ENCODE measurements at places on chromosomes 1 and 21.

DNA sequence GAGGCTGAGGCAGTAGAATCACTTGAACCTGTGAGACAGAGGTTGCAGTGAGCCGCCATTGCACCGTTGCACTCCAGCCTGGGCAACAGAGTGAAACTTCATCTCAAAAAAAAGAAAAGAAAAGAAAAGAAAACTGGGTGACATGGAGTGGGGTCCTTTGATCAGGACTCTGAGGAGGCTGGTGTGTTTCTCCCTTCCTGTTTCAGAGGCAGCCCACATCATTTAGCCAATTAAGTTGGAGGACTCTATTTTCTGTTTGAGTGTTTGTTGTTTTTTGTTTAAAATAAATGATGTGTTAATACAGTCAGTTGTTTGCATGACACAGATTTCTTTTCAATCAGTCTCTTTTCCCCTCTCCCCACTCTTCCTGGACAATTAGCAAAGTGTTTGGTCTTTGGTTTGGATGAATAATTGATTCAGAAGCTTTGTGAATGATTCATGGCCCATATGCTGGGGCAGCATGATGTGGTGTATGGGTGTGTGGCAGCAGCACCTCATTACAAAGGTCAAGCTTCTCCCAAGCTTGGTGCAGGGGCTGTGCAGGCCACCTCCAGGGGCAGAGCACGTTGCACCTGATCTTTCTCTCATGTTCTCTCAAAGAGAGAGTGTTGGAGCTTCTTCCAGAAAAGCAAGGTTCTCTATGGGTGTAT is 48.8 kb downstream of the CACNA1E start:
- no peak for ATAC-seq

DNA sequence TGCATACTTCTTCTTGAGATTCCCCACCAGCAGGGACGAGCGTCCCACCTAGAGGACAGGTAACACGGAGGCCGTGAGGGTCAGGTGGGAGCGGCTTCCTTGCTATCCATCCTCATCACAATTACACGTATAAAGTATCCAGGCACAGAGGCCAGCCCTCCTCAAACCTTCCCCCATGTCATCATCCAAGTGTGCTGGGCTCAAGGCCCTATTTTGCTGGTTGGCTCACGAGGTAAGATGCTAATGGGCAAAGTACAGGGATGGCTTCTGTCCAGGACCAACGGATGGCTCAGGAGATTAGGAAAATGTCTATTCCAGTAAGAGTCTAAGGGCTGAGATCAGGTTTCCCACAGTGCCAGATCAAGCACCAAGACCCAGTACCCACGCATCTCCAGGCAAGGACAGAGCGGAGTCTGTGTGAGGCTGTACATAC is 11.5 kb upstream of the A3GALT2 start:
- peak; percentile 39 for ATAC-seq

DNA sequence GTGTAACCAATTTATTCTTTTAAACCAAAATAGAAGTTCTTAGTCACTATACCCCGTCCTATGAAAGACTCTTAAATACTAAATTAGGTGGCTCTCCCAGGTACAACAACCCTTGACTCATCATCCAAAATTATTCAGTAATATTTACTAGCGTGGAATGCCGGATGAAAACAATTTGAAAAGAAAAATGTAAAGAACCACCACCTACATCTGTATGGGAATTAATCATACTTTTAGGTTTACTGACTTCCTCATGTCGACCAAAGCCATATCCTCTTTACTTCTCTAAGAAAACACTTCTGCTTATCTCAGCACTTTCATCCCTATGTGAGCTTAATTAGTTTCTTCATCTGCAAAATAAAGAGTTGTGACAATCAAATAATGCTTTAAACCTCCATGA is 139.6 kb downstream of the AKT3 start:
- no peak for ATAC-seq

- no peak for ATAC-seq
Observed at GRCh38 chr1:177126267-177126666, 38.2 kb downstream of the ASTN1 start.

- ATAC-seq, result no peak
Observed at GRCh38 chr21:46254208-46254975, 25.8 kb upstream of the LSS start.

DNA sequence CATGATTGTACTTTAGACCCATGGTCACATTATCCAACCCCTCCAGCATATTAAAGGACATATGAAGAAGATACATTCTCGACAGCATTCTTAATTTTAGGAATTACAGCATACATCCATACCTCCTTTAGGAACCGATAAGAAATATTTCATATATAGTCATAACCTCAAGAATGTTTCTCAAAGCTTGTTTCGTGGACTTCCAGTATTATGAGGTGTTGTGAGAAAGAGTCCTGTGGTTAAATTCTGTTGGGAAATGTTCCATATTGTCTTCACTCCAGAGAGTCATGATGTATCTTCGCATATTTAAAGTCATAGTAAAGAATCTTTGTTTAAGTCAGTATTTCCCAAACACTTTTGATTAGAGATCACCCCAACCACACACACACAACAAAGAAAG is 321.0 kb upstream of the SNX7 start:
- ATAC-seq, result no peak

Measured in SK-N-SH treated with all-trans-retinoic acid at 6 μM for 48 hours (cell line).